ENCODE measurements at places on chromosomes 2 and 18.

- DNase-seq = no peak
These were observed 159.1 kb downstream of the GALNT1 start for GRCh38 chr18:35740656-35741055.

DNA sequence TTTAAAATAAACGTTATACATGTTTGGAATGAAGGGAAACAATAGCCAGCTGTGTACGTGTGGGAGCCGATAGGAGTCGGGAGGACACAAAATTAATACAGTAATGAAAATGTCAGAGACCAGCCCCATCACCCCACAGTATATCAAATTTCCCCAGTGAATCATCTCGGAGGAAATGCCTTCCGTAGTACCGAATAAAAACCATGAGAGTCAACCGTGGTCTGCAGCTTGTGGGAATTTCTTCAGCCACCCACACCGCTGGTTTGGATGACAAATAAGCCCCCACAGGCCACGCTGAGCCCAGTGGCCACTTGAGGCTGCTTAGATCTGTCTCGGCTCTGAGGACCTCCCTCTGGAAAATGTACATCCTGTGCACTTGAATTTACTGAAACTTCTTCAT, 133.7 kb downstream of the COL6A3 start:
- DNase-seq = peak; percentile 98

GRCh38 chr18:8776013-8776943, 70.9 kb downstream of the MTCL1 start:
- no peak for DNase-seq

DNA sequence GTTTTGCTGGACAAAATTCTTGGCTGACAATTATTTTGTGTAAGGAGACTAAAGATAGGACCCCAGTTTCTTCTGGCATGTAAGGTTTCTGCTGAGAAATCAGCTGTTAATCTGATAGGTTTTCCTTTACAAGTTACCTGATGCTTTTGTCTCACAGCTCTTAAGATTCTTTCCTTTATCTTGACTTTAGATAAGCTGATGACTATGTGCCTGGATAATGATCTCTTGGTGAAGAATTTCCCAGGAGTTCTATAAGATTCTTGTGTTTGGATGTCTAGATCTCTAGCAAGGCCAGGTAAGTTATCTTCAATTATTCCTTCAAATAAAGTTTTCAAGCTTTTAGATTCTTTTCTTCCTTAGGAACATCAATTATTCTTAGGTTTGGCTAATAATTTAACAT, 534.8 kb upstream of the LRRTM4 start:
- no peak for DNase-seq

- DNase-seq = no peak
These were observed 40.4 kb downstream of the PSD4 start for GRCh38 chr2:113214141-113214540.

DNA sequence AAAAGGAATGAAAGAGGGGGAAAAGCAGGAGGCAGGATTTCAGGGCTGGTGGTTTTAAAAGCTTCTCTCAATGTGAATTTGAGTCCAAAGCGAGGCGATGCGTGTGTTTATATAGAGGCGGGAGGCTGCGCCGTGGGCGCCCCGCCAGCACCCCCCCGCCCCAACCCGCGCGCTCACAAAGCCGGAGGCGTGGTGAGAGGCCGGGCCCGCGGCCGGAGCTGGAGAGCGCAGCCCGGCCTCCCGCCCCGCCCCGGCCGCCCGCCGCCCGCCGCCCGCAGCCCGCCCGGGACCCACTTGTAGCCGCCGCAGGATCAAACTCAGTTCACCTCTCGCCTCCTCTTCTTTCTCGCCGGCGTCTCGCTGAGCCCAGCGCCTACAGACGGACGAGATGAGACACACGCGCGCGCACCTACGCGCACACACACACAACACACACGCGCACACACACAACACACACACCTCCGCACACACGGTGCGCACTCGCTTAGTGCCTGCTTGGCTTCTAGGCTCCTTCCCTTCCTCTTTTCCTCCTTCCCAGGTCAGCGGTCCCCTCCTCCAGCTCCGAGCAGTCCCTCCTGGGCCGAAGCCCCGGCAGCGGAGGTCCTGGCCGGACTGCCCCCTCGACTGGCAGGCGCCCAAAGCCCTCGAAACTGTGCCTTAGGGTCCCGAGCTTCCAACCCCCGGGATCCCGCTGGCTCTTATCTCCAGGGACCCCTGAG, 1.3 kb upstream of the CYP26B1 start:
- DNase-seq = no peak

- DNase-seq = no peak
These were observed 364.4 kb upstream of the GCFC2 start for GRCh38 chr2:76075126-76075525.

DNA sequence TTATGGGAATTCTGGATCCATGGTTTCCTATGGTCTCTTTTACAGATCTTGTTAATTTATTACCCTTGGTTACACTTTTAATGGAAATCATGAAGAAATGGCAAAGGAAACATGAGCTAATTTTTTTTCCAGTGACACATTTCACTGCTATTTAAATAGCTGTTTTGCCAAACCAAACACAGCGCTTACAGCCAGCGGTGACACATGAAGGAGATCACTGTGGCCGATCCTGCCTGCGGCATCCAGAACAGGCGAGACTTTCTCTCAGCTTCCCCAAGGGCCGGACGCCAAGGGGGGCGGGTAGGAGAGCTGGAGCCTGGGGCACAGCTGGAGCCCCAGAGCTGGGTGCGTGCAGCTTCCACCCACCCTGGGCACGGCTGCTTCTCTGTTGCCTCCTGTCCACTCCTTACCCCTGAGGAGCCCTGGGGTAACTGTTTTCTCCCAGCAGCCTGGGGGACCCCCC, 81.4 kb upstream of the PKDCC start:
- peak; percentile 84 for DNase-seq

DNA sequence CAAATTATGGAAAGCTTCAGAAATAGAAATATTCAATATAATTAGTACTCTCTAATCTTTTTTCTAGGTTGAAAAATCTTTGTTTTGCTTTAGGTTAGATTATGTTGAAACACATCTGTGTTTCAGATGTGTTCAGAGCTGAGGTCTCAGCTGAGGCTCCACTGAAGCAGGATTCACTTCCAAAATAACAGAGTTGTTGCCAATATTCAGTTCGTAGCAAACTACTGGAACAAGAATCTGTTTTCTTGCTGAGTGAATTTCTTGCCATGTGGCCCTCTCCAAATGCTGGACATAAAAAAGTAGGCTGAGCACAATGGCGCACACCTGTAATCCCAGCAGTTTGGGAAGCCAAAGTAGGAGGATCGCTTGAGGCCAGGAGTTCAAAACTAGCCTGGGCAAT, 8.7 kb downstream of the PHOSPHO2 start:
- DNase-seq = no peak

DNA sequence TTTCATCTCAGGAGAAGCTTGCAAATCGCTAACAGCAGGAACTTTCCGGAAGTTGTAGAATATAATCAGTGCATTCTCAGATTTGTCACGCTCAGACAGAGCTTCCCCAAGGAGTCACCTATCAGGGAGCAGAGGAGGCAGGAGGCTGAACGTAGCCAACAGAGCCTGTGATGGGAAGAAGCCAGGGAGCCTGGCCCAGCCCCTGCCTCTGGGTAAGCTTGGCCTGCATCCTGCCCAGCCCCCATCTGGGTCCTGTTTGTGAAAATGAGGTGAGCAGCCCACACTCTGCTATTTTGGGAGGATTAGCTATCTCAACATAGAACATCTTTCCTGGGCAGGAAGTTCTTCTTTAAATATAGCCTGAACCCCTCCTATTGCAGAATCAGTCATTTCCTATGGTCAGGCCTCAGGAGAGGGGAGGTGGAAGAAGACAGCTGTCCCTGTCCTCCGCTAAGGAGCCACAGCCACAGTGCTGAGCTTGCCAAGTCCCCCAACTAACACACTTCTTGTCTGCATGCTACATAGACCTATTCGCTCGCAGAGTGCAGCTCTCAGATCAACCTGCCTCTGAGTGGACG, 19.2 kb upstream of the PKDCC start:
- no peak for DNase-seq

- peak; percentile 4 for DNase-seq
These were observed 659.0 kb upstream of the CDH7 start for GRCh38 chr18:65091744-65092329.

DNA sequence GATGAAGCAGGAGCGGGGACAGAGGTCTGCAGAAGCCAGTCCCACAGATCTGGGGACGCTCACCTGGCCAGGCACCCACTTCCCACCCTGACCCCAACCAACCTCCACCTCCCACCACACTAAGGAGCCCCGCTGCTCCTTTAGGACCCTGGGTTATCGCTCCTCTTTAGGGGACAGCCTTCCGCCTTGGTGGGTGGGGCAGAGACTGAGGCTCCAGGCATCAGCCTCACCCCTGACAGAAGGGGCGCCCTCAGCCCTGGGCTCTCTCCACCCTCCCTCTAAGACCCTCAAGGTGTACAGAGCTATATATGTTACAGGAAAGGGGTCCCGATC, 33.5 kb upstream of the SLC66A3 start:
- no peak for DNase-seq

- peak; percentile 50 for DNase-seq
These were observed 2.1 kb upstream of the SPIRE1 start for GRCh38 chr18:12659904-12660605.

DNA sequence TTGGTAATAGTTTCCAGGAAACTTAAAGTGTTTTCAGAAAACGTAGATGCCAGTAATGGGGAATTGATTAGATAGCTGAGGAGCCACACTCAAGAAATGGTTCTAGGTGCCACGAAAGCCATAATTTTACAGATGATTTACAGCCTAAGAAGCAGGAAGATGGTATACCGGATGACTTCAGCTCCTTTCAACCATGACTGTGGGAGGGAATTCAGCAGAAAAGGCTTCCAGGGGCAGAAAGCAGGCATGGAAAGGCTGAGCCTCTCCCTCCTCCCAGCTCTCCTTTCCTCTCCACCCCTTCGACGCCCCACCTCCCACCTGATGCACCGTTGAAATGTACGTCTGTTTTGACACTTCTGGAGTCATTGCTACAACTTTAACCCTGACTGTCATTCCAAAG, 68.6 kb upstream of the SMIM21 start:
- no peak for DNase-seq

- peak; percentile 53 for DNase-seq
These were observed 80.7 kb upstream of the MEX3C start for GRCh38 chr18:51278045-51278649.

DNA sequence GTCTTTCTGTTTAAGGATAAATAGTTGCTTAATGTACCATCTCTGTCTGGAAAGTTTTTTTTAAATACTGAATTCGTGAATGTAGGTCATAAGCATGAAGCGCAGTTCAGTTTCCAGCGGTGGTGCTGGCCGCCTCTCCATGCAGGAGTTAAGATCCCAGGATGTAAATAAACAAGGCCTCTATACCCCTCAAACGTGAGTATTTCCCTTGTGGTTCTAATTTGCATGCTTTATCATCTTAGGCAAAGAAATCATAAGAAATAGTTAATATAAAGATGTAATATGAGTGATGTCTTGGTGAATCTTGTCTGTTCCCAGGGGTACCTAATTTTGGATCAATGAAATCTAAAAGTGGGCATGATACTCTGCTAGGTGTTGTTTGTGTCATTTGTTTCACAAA, 1.5 kb downstream of the NDC80 start:
- DNase-seq = no peak

DNA sequence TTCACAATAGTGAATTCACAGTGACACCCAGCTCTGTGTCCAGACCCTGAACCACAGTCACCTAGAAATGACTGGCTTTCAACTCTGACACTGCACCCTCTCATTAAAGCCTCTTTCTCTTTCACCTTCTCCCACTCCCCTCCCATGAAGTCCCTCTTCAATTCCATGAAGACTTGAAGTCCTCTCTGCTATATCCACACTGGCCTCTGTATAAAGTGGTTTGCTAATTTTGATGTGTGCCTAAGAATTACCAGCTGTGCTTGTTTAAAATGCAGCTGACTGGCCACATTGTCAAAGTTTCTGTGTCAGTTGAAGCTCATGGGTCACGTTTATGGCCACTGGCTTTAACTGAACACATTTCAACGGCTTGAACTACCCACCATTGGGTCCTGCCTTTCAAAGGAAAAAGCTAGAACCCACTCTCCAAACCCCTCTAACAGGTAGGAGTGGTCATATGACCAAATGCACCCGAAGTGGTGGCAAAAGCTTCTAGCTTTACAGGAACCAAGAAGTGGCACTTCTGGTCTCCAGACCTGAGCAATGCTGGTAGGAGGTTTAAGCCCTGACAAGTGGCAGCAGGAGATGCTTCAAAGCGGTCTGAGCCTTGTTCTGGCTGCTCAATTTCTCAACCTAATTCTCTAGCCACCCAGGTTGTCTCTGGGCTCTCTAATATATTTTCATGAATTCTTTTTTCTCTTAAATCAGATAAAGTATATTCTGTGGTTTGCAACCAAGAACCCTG, 34.2 kb downstream of the B4GALT6 start:
- no peak for DNase-seq

GRCh38 chr2:238582159-238582558, 155.4 kb downstream of the ASB1 start:
- no peak for DNase-seq

- DNase-seq = no peak
These were observed 63.2 kb downstream of the ADI1 start for GRCh38 chr2:3456125-3456524.

DNA sequence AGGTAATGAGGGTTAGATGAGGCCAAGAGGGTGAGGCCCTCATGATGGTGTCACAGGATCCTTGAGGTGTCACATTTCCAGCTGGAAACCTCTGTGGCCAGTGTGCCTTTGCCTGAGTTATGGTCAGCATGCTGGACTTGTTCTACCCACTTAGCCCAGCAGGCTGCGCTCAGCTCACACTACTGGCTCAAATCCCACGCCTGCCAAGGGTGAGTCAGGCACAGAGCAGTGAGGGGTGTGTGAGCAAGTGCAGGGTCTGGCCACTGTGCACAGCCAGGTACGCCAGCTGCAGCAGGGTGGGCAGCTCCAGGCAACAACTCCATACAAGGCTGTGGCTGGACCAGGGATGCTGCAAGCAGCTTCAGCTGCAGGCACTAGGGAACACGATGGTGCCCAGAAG, 616.6 kb upstream of the FSHR start:
- peak; percentile 64 for DNase-seq

- peak; percentile 74 for DNase-seq
These were observed 198.2 kb upstream of the SPRED2 start for GRCh38 chr2:65630643-65631042.

DNA sequence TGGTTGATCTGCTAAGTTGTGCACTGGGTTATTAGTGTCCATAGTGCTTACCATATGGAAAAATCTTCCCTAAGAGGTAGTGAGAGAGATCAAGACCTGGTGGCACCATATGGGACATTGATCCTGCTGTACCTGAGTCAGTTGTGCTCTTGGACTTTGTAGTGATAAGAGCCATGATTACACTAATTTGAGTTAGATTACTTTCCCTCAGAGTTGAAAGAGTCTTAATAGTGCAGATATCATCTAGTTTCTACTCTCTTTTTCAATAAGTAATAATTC, 114.2 kb downstream of the KCNE4 start:
- DNase-seq = no peak

- DNase-seq = no peak
These were observed 223.2 kb downstream of the PMAIP1 start for GRCh38 chr18:60123031-60123430.
